A172 (cell line): ENCODE measurements at places on chromosomes 3 and 15. TPM values are rescaled to one million over a fixed set of nuclear protein-coding genes. Genes with fewer than 3 reads are reported as not detected.

GRCh38 chr3:195208183-195208582 is 62.8 kb downstream of the XXYLT1 start:
- no peak for DNase-seq

CA12 gene
- 0.45 and 1.3 TPM in 2 replicates for total RNA-seq

BOC gene
- 3.1 and 4.5 TPM in 2 replicates for total RNA-seq

DNA sequence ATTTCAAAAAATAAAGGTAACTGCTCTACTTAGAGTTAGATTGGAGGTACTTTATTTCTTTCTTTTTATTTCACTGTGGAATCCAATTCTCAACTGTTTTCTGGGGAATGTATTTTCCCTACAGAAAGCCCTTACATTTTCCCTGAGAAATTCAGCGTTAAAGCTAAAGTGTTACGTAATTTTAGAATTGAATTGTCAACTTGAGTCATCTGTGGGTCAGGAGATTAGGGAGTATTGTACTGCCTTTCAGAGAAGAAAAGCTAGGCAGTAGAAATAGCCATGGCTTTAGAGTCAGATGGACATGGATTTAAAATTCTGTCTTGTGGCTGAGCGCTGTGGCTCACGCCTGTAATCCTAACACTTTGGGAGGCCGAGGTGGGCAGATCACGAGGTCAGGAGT is 728.6 kb downstream of the ROBO1 start:
- DNase-seq, result no peak

RFT1 gene
- total RNA-seq, result 27.0 and 33.6 TPM in 2 replicates

DNA sequence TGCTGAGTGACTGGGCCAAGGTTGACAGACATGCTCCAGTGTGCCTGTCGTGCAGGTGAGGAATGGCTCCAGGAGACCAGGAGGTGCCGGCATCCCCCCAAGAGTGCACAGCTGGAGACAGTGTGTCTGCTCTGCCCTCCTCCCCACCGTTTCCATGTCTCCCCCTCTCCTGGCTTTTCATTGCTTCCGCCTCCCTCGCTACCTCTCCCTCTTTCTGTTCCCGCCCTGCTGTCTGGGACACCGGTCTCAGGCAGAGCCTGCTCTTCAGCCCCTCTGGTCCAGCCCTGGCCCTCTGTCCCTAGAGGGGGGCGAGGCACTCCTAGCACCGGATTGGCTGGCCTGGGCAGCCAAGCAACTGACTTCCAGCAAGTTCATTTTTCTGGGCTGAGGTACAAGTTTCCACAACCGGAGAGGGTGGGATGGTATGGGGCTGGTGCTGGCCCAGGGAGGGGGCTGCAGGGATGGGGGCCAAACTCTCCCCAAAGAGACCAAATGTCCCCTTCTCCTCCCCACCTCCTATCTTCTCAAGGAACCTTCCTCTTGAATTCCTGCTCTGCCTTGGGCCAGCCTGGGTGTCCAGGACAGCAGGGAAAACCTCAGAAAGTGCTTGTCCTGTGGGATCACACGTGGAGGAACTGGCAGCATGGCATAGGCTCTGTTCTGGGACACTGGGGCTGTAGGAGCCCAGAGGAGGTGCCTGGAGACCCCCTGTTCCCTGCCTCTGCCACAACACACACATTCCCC is 32.6 kb downstream of the PRKCD start:
- DNase-seq, result no peak

SERINC4 gene
- total RNA-seq, result not detected in 2 replicates

TYRO3 gene
- 10.7 and 22.2 TPM in 2 replicates for total RNA-seq

DNA sequence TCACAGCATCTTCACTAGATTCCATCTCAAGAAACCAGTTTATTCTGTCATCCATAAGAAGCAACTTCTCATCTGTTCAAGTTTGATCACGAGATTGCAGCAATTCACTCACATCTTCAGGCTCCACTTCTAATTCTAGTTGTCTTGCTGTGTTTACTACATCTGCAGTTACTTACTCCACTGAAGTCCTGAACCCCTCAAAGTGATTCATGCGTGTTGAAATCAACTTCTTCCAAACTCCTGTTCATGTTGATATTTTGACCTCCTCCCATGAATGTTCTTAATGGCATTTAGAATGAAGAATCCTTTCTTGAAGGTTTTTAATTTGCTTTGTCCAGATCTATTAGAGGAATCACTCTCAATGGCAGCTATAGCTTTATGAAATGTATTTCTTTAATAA is 287.6 kb upstream of the TBL1XR1 start:
- DNase-seq, result no peak

TM4SF18 gene
- 0.45 and 2.1 TPM in 2 replicates for total RNA-seq

MESP2 gene
- total RNA-seq, result not detected in 2 replicates

- DNase-seq, result no peak
Measured at GRCh38 chr3:136604961-136605360, 147.2 kb downstream of the STAG1 start.

GRCh38 chr15:43276563-43277200 is 10.0 kb upstream of the TGM5 start:
- no peak for DNase-seq

HTR3D gene
- not detected in 2 replicates for total RNA-seq

RARRES1 gene
- total RNA-seq, result not detected in 2 replicates

ARNT2 gene
- 14.2 and 18.5 TPM in 2 replicates for total RNA-seq

UACA gene
- total RNA-seq, result 16.8 and 18.6 TPM in 2 replicates

STXBP5L gene
- total RNA-seq, result 0.17 and 0.36 TPM in 2 replicates

- no peak for DNase-seq
Measured at GRCh38 chr3:194080913-194081800, 54.8 kb upstream of the HES1 start.

GRCh38 chr3:27681249-27681748 is 40.8 kb downstream of the EOMES start:
- peak; percentile 83 for DNase-seq

- DNase-seq, result peak; percentile 90
Measured at GRCh38 chr3:194870394-194871110, 184.9 kb downstream of the FAM43A start.

- DNase-seq, result no peak
Measured at GRCh38 chr3:87390821-87391220, 114.4 kb upstream of the POU1F1 start.

GP9 gene
- total RNA-seq, result not detected in 2 replicates

MTFMT gene
- 33.4 and 47.1 TPM in 2 replicates for total RNA-seq

DNA sequence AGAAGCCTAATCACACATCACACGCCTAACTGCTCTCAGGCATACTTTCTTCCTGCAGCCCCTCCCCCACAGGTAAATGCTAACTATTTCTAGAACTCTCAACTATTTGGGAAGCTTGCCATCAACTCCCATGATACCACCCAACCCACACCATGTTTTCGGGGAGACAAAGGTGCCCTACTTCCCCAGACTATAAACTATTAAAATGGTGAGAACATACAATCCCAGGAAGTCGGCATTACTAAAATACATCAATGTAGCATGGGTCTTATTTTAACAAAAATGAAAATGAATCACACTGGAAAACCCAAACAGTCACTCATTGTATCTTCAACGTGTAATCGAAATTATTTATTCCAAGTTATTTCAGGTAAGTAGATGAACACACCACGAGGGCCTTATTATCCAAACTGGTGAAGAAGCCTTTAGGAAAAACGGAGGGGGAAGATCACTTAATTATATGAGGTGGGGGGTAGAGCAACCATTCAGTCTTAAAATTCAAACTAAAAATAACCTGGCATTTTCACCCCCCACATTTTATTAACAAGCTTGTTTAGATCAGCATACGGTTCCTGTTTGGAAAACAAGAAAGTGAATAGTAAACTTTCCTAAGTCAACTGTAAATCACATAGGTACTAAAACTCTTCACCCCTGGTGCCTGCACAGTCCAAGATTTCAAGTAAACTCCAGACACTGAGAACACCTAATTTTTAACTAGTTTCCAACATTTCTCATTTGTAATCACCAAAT is 1.9 kb downstream of the TBL1XR1 start:
- peak; percentile 9 for DNase-seq

- DNase-seq, result no peak
Measured at GRCh38 chr15:94723801-94724200, 492.4 kb downstream of the MCTP2 start.

- no peak for DNase-seq
Measured at GRCh38 chr3:26247712-26248111, 374.9 kb upstream of the LRRC3B start.

EIF1B gene
- 17.0 and 26.3 TPM in 2 replicates for total RNA-seq

ST8SIA2 gene
- total RNA-seq, result 0.69 TPM in 1 of 2 replicates, not detected in the other

DNA sequence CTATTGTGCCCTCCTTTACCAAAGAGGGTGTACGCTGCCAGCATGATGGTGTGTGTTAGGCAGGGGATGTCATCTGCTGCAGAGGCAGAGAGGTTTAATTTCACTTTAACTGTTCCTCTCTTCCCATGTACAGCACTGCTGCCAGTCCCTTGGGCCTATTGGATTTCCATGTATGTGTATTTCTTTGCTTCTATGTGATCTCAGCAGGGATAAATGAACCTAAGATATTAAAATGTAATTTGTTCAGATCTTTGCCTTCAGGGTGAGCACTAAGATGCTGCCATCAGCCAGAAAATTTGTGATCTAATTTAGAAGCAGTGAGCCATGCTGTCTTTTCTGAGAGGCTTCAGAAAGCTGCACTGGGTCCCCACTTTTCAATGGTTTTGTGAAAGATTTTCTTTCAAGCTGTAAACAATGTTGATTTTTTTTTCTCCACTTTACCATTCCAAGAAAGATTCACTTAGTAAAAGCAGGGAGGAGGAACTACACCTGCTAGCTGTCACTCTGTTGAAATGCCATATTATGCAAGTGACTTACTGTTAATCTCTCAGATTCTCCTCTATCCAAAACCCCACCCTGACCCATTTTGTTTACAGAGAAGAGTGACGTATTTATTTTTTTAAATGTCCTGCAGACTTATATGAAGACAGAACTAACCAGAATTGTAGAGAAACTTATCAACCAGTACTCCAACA is 261.9 kb downstream of the TBL1XR1 start:
- no peak for DNase-seq

MUC4 gene
- not detected in 2 replicates for total RNA-seq

SEMA6D gene
- not detected in 2 replicates for total RNA-seq

TICRR gene
- 6.4 and 7.0 TPM in 2 replicates for total RNA-seq

GRCh38 chr15:91017716-91018115 is 4.7 kb downstream of the VPS33B start:
- DNase-seq, result no peak

DNA sequence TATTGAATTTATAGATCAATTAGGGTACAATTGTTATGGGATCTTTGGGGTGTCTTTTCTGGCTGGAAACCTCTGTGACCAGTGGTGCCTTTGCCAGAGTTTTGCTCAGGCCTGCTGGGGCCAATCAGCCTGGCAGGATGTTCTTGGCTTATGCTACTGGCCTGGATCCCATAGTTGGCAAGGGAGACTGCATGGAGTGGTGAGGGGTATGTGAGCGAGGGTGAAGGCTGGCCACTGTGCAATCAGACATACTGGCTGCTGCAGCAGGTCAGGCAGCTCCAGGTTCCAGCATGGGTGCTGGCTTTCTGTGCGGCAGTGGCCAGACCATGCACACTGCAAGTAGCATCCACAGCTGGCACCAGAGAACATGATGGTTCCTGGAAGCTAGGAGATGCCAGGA is 1053.2 kb upstream of the GBE1 start:
- no peak for DNase-seq

FOXB1 gene
- total RNA-seq, result not detected in 2 replicates

DNA sequence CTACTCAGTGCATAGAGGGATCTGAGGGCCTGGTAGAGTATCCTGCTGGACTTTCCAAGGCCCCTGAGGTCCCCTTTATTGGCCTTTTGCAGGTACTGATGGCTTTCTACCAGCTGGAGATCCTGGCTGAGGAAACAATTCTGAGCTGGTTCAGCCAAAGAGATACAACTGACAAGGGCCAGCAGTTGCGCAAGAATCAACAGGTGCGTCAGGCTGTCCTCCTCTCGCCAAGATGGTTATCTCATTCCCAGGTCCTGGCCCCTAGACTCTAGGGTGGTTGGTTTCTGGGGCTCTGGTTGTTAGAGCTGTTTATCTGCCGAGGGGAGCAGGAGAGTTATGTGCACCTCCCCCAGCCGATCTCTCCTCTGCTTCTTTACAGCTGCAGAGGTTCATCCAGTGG is 9.3 kb downstream of the EIF2B5 start:
- no peak for DNase-seq

DNA sequence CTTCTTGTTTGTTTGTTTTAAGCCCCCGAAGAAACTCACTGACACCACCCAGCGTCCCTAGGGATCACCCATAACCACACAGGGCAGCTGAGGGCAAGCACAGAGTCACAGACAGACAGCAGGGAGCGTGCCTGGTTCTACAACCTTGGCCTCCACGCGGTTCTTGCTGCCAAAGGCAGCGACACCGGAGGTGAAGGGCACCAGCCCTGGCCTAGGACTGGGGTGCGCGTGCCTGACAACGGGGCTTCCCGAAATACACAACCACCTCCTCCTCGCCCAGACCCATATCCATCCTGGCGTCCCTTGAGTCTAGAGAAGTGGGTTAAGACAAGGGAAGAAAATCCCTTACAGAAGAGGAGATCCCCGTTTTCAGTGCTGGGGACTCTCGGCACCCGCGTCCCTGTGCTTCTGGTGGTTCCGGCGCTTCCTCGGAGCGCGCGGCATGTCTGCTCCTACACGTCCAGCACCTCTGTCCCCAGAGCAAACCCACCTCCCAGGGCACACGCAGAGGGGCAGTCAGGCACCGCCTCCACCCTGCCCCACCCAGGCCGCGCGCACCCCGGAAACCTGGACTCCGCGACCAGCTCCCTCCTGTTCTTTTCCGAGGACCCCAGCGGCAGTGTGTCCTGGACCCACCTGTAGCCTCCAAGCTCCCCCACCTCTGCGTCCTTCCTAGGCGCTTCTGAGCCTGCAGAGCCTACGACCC is 911 bp downstream of the RFTN1 start:
- DNase-seq, result no peak

AGBL1 gene
- not detected in 2 replicates for total RNA-seq

GRCh38 chr15:32117122-32117521 is 86.8 kb downstream of the CHRNA7 start:
- no peak for DNase-seq

- no peak for DNase-seq
Measured at GRCh38 chr15:69648212-69648611, 195.6 kb downstream of the RPLP1 start.

ZKSCAN7 gene
- not detected in 2 replicates for total RNA-seq

DNA sequence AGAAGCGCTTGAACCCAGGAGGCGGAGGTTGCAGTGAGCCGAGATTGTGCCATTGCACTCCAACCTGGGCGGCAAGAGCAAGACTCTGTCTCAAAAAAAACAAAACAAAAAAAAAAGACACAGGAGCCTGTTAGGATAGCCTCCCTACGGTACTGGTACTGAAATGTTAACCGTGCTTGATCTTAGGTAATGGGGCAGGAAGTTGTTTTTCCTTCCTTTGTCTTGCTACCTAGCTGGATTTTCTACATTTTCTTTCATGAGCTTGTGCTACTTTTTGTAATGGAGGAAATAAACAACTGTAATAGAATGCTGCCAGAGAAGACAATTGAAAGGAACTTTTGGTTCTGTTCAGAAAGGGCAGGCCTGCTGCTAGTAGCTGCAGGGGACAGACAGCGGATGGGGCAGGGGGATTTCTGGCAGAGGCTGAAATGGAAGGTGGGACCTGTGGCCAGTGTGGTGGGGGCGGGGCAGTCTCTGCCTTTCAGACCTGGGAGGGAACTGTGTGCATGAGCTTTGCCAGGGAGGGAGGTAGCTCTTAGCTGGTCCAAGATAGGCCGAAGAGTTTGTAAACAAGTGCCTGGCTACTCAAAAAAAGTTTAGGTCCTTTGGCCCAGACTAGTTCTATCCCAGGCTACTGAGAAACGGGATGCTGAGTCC is 49.0 kb upstream of the SEMA4B start:
- DNase-seq, result no peak

THBS1 gene
- total RNA-seq, result 26.4 and 49.2 TPM in 2 replicates

- no peak for DNase-seq
Measured at GRCh38 chr3:10763817-10764258, 52.2 kb upstream of the SLC6A11 start.
